Aorta (tissue), 5 donors: ENCODE measurements at places on chromosomes 1 and 21.

- DNase-seq, result peak; percentile 43
Measured at GRCh38 chr1:197911111-197911856, 5.9 kb upstream of the LHX9 start.

- no peak for DNase-seq
Measured at GRCh38 chr1:226649244-226649643, 89.8 kb downstream of the ITPKB start.

GRCh38 chr1:232924874-232925273 is 25.5 kb upstream of the NTPCR start:
- DNase-seq, result no peak

- DNase-seq, result no peak
Measured at GRCh38 chr1:165073185-165074007, 283.1 kb downstream of the LMX1A start.

- no peak for DNase-seq
Measured at GRCh38 chr1:34879230-34879629, 19.7 kb upstream of the SMIM12 start.

GRCh38 chr1:228062812-228063211 is 19.7 kb upstream of the ARF1 start:
- peak; percentile 28 for DNase-seq

- DNase-seq, result no peak
Measured at GRCh38 chr1:9302745-9303524, 10.2 kb downstream of the SPSB1 start.

GRCh38 chr21:24123785-24124184 is 1483.5 kb downstream of the MRPL39 start:
- DNase-seq, result no peak

GRCh38 chr1:156124557-156125483 is 10.3 kb downstream of the LMNA start:
- peak; percentile 79 for DNase-seq

DNA sequence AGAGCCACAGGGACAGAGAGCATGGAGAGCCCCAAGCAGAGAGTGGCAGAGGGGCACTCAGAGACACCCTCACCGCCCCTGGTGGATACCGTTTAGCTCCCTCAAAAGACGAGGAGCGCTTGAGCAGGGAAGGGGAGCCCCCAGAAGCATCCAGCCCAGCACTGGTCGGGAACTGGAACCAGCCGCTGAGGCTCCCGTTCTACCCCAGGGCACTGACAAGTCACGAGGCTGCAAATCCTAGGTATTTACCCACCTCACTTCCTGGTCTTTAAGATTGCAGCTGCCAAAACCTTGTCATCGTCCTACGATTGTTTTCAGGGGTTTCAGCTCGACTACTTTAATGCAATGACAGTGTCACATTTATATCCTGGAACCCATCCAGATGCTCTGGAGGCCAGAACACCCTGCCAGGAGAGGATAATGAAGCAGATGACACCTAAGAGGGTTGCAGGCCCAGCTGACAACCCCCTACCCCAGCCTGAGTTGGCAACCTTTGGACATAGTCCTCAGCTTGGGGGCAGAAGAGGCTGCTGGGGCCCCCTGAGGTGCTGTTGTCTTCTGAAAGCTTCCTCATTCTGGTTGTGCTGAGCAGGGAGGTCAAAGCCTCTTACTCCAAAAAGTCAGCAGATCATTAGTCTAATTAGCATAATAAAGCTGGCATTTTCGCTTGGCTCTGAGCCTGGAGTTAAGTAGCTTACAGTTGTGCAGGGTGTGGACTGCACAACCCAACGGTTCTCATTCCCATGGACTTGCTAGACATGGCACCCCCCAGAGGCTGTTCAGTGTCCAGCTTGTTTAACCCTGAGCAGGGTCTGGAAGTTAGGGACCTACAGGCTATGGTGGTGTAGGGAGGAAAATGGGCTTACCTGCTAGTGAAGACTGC is 20.6 kb upstream of the BACE2 start:
- no peak for DNase-seq

- DNase-seq, result no peak
Measured at GRCh38 chr1:245153552-245154428, 995 bp upstream of the KIF26B start.

- DNase-seq, result no peak
Measured at GRCh38 chr21:45280178-45280821, 7.4 kb downstream of the POFUT2 start.

- DNase-seq, result no peak
Measured at GRCh38 chr1:67001682-67002425, 52.1 kb downstream of the SLC35D1 start.

GRCh38 chr1:199759268-199759730 is 268.2 kb upstream of the NR5A2 start:
- DNase-seq, result no peak

DNA sequence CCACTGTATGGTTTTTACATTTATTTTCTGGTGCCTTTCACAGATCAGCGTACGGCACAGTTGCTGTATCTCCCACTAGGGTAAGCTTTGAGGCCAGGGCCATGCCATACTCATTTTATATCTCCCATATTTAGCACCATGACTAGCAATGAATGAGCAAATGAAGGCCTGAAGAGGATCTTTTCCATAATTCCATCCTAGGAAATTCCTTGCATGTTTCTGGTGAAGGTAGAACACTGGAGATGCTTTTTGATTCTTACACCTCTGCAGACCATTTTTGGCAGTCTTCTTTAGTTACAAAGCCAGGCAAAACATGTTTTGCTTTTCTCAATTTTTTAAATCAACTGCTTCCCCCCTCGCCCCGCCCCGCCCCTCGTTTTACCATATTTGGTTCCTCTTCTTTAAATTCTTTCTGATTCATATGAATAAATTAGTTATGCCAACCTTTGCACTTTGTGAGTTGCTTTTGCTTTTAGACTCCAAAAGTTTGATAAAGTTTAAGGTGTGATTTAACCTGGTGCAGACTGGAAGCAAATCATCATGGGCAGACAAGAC is 78.9 kb upstream of the AK4 start:
- no peak for DNase-seq

DNA sequence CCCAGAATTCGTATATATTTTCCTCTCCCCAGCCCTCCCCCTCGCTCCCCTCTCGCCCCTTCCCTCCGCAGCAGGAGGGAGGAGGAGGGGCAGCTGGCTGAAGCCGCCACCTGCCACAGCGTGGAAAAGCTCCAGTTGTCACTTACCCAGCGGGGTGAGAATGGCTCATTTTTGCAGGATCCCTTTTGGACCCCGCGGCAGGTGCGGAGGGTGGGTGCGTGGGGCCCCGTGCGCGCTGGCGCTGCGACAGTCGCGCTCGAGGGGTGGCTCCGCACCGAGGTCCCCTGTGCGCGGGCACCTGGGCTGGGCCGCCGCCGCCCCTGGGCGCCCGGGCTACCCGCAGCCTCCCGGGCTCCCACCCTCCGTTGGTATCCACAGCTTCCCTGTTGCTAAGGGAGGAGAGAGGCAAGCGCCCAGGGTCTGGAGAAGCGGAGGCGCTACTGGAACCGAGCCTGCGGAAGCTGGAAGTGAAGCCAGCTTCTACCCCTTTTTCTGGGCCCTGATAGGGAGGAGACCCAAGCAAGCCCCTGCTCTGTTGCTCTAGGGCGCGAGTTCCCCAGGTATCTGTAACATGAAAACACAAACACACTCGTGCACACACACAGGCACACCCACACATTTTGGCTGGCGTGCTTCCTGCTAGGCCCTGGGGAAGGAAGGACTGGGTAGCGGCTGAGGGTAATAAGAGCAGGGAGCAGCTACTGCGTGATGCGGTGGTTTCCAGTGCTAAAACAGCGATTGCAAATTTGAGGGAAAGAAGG is at the start of gene ERICH3:
TSS of gene ERICH3 (minus strand) at position 442 of the 761 bp plus-strand sequence. CDS start at position 169, 273 bp downstream.
- DNase-seq, result no peak

GRCh38 chr1:9231648-9232332 is 2.8 kb upstream of the H6PD start:
- DNase-seq, result no peak

GRCh38 chr1:174775621-174776020 is 224.1 kb upstream of the CACYBP start:
- no peak for DNase-seq

DNA sequence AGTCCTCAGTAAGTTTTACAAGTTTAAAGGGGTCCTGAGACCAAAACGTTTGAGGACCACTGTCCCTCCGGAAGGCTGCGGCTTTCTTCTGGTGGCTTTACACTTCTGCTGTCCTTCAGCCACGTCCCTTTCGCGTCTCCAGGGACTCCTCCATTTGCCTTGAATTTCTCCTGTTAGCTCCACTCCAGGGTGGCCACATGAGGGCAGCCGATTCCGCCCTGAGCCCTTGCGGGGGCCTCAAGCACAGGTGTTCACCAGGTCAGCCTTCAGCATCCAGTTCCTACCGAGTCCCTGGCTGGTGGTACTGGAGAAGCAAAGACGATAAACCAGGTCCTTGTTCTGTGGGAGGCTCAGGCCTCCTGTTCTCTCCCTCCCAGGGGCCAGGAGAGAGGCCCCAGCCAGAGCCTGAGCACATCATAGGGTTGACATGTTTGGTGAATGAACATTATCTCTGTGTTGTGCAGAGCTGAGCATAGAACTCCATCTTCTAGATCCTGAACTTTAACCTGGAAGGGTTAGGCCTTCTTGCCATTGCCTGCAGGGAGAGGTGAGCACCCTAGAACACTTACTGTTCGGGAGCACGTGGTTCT is 27.4 kb upstream of the COQ8A start:
- DNase-seq, result no peak
